ENCODE measurements at places on chromosomes 2 and 18.

DNA sequence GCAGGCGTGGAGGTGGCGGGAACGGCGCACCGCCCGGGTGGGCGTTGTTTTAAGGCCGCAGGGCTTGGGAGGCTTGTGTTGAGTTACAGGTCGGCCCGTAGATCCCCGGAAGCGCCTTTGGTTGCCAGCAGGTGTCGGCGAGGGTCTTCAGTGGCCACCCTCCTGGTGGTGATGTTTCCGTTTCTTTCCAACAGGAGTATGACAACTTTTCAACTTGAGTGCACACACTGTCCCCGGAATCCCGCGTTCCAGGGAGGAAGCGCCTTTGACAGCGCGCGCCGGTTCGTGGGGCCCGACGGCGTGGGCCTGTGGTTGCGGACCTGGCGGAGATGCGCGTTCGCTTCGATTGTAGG is 1.0 kb upstream of the HDAC4 start:
- DNase-seq: peak; percentile 44

GRCh38 chr2:240996161-240996833 is 2.1 kb upstream of the SNED1 start:
- peak; percentile 21 for DNase-seq

DNA sequence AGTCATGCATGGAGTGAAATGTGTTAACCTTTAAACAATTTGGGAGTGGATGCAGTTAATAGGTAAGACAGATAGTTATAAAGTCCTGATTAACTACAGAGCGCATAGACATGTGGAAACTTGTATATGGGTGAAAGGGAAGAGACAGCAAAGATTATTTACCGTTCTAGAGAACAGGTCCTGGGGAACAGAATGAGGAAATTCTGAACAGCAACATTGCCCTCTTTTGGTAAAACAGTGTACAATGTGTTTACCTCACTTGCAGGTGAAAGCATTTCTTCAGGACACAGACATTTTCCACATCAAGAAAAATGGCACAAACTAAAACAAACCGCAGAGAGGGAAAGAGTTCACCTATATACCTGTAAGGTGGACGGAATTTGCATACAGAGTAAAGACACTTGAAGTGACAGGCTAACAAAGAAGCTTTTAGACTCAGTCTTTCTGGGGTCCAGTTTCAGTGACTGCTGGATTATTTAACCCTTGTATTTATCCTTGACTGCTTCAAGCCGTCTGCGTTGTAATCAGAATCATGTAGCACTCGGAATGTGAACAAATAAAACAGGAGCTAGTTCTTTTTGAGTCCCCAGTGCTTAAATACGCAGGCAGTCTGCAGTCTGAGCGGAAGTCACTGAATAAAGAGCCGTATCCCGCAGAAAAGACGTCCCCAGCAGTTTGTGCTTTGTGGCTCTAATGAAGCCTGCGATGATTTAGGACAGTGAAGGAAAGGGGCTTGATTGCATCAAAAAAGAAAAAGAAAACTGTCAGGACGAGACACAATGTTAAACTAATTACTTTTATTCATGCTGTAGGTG is 364.8 kb upstream of the GALNT5 start:
- DNase-seq: no peak

- peak; percentile 36 for DNase-seq
Measured at GRCh38 chr18:2655954-2656236, 369 bp downstream of the SMCHD1 start.

DNA sequence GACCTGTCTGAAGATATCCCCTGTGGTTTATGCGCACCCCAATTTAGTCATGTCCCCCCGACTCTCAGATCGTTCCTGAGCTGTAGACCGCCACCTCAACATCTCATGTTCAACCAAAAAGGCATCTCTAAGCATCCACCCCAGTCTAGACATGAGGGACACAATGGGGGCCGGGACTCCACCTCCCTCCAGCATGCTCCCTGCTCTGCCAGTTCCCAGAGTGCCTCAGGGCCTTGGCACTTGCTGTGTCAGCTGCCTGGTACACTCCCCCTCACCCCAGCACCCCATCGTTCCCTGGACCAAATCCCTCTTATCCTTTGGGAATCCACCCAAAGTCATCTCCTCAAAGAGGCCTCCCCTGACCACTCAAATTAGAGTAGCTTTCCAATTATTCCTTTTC is 22.2 kb downstream of the TNS1 start:
- no peak for DNase-seq

DNA sequence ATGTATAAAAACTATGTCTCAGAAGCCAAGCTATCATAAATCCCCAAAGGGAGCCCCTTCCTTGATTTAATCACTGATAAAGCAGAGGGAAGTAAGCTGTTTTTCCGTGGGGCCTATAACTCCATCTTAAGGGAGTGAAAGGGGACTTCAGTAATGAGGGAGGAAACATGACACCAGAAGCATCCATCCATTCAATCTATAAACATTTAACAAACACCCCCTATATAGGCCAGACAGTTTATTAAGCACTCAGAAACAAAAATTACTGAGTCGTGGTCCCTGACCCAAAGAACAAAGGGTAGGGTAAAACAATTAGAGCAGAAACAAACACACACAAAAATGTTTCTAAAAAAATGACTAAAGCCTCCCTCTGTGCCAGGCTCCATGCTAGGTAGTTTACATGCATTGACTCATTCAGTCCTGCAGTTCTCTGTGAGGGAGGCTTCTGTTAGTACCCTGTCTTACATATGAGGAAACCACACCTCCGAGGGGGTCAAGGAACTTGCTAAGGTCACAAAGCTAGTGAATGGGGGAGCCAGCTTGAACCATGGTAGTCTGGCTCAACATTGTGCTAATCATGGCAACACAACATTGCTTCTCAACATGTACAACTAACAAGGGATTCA is 472.1 kb downstream of the CDH2 start:
- no peak for DNase-seq

- peak; percentile 37 for DNase-seq
Measured at GRCh38 chr2:30115141-30115980, 31.4 kb upstream of the YPEL5 start.

- DNase-seq: no peak
Measured at GRCh38 chr2:47002480-47003381, 87.1 kb upstream of the MCFD2 start.

- no peak for DNase-seq
Measured at GRCh38 chr2:71759060-71759459, 305.7 kb downstream of the DYSF start.

GRCh38 chr2:133734716-133735495 is 166.6 kb upstream of the NCKAP5 start:
- no peak for DNase-seq

DNA sequence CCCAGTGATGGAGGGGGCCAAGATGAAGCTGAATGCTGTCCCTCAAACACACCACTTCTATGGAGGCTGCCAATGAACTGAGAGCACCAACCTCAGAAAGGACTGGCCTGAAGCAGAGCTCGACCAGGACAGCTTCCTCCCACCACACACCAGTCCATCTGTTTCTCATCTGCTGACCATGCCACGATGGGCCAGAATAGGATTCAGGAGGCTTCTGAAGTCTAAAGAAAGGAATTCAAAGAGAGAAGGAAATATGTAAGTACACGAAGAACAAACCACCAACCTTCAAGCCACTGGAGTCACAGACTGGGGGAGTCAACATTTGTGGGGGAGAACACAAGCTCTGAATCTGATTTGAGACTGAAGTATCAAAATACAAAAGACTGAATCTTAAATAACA is 157.6 kb upstream of the CCDC68 start:
- no peak for DNase-seq

DNA sequence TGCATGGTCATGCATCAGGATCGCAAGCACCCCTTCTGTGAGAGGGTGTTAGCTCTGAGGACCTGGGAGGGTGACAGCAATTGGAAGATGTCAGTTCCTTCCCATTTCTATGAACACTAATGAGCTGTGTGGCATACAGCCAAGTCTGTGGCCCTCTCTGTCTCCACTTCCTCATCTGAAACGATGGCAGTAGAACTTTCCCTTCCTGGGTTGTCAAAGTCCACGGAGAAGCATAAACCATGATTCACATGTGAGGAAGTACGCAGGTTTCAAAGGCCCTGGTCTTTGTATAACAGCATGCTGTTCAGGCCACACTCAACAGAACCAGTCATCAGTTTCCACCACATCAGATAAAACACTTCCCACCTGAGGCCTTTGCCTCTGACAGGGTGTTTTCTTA is 167.4 kb upstream of the RAB6C start:
- no peak for DNase-seq

- no peak for DNase-seq
Measured at GRCh38 chr2:88590998-88591613, 36.2 kb downstream of the EIF2AK3 start.

DNA sequence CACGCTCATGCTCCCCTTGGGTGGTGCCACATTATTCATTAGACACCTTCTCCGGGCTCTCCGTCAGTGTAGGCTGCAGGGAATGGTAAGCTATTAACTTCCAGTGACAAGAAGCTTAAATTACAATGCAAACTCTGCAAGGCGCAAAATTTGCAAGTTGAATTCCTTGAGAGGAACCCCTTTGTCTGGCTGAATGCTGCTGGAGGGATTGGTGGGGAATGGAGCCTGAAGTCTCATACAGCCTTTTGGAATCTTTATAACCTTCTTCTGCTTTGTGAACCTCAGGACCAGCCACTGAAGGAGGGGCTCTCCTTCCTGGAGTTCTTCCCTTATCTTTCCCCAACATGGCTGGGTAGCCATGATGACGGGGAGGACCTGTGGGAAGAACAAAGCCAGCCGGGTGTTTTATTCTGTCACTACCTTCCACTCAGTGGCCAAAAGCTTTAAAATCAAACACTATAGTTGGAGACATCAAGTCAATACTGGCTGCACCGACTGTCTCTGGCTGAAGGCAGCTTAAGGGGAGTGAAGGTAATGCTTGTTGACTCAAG is 220.9 kb upstream of the EPHA4 start:
- no peak for DNase-seq

- DNase-seq: no peak
Measured at GRCh38 chr2:197292619-197293018, 18.0 kb downstream of the ANKRD44 start.

GRCh38 chr2:170467568-170468422 is 247.3 kb upstream of the SP5 start:
- DNase-seq: no peak

- no peak for DNase-seq
Measured at GRCh38 chr2:196449083-196449482, 190.4 kb upstream of the CCDC150 start.

DNA sequence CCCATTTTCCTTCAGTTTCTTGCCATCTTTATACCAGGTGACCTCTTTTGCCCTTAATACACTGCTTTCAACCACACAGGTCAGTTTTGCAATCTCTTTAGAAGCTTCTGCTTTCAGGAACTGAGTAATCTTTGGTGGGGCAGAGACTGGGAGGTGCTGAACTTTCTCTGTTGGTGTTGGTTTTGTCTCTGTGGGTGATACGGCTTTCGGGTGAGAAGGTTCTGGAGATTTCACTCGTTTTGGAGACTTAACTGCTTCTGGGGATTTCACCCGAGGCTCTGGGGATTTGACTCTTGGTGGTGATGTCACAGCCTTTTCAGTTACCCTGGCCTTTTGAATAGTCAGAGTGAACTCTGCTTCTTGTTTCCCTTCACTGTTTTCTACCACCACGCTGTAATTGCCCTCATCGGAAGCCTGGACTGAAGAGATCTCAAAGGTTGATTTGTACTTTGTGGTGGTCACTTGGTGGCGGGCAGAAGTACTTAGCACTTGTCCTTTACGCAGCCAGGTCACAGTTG is 50.4 kb downstream of the PLEKHA3 start:
- no peak for DNase-seq

DNA sequence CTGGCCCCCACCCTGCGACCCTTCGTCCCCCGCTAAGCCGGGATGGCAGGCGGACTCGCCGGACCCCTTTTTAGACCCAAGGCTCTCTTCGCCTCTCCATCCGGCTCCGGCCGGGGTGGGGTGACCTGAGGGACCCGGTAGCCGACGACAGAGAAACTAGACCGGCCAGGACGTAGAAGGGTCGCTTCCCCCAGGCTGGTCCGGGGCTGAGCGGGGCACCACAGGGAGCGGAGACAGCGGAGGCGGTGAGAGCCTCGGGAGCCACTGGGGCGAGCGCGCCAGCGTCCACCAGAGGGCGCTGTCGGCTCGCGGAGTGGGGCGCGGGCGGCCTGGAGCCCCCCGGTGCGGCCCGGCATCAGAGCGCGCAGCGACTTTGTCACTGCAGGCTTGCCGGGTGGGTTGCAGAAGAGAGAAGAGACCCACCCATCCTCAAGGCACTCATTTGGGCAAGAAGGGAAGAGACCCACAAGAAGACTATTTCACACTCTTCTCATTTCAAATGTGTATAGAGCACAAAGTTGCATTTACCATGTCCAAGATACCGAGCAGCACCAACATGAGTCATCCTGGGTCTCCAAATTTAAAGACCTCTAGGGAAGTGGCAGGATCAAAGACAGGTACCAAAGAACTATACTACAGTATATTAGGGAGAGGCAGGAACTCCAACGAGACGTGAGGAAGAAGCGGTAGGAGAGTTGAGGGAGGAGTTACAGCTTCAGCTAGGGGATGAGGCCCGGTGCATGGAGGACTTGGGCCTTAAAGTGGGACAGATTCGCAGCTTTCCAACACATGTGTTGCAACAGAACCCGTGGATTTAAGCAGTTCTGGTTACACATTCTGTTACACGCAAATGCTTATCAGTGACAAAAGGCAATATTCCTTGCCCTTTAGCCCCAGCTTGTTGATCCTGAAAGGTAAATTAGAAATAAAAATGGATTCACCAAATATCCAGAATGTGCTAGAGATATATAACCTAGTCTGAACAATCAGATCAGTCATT is 7.6 kb upstream of the PRKCE start:
- peak; percentile 96 for DNase-seq

DNA sequence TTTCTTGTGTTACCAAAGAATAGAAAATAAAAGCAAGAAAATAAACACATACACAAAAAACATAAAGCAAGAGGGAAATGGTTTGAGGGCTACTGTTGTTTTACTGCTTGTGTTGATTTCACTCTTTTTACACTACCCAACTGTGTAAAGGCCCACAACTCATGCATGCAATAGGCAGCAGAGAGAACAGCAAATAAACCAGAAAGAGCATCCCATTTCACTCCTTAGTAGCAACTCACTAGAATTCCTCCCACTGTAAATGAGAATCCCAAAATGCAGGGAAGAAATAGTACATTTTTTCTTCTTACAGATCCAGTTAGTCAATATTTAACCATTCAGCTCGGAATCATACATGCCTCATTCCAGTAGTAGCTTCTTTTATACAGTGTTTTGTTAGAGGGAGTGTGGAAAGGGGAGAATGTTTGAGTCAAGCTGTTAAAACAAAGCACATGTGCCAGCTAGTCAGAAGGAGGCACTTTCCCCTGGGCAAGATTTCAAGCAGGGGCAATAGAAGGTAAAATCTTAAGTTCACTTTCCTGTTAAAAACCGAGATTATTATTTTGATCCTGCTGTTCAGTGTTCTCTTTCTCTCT is 147.2 kb upstream of the FAM98A start:
- no peak for DNase-seq

- peak; percentile 38 for DNase-seq
Measured at GRCh38 chr2:204437815-204438756, 107.2 kb upstream of the PARD3B start.

GRCh38 chr2:150846691-150847090 is 359.2 kb upstream of the RND3 start:
- no peak for DNase-seq
